CD4-positive, alpha-beta T cell treated with Interleukin-10 for 1 hour (primary cell): ENCODE measurements at places on chromosomes 5 and 9.

GRCh38 chr9:108588246-108588645 is 267.5 kb downstream of the ACTL7B start:
- no peak for DNase-seq

- no peak for DNase-seq
Observed at GRCh38 chr5:172827841-172828240, 6.2 kb upstream of the ERGIC1 start.

- DNase-seq = no peak
Observed at GRCh38 chr5:143218517-143219170, 184.8 kb downstream of the NR3C1 start.

DNA sequence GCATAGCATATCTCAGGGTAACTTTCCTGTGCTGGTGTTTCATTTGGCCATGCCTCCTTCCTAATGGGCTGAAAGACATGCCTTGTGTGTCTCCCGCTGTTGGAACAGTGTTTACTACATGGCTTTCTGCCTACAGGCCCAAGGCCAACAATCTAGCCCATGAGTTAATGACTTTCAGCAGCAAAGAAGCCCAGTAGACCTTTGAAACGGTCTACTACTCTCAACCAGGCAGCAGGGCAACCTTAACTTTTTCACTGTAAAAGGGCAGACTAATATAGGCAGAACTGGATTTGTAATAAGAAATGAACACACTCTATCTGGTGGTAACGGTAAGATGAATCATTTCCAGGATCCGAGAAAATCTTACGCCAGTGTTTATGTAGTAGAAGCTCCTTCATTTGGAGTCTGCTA is 21.0 kb downstream of the C5orf15 start:
- no peak for DNase-seq

DNA sequence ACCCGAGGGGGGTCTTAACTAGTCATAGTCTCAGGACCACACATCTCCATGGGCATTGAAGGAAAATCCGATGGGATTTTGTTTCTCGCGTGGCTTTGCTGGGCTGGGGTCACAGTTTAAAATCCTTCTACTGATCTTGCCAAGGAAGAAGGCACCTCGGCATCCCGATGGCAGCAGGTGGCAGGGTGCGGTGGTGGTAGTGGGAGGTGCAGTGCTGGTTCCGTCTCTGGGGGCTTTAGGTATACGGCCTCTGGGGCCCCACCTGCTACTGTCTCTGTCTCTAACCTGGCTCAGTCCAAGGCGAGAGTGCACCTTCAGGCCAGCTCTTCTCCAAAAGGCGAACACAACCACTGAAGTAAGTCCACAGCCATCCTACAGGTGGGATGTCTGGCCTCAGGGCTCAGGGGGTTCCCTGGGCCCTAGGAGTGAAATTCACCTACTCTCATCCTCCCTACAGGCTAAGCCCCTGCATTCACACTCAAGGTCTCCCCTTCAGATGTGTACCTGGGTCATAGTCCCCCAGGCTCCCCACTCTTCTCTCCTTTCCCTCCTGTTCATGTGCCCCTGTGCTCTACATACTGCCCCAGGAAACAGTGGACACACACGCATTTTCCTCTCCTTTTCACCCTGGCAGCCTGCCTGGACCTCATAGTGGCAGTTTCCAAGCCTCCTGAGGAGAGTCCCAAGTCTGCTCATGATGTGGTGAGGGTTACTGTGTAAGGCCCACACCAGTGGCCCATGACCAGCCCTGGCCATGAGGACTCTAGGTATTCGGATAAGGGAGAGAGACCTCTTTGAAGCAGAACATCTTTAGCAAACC is 736 bp upstream of the FCN2 start:
- DNase-seq = no peak

DNA sequence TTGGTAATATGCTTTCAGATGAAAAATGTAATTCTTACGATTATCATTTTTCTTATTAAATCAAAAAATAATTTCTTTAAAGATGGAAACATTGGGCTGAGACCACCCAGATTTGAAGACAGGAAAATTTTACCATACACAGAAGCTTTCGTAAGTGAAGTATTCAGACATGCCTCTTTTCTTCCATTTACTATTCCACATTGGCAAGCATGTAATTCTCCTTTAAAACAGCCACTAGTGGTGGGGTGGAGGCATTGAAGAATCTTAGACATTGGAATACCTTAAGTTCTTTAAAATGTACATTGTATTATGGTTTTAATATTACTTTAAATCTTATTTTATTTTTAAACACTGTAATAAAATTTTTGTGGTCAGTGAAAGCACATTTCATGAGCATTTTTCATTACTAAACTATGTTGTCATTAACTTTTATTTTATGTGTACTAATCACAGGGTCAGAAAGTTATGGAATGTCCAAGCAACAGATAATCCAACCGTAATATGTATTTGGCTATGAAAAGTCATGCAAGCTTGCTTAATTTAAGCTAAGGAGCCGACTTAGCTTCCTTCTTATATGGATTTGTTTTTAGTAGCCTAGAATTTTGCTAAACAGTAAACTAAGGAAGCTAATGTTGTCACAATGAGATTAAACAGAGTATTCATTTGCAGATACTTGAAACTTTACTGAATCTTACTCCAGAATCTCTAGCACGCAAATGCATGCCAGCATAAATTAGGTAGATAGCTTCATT is 97.4 kb upstream of the ALDH1A1 start:
- DNase-seq = no peak
